Stimulated activated CD8-positive, alpha-beta memory T cell treated with anti-CD3 and anti-CD28 coated beads, Interleukin-2, amount 100 ng/mL, for 1 hour (primary cell): ENCODE measurements at places on chromosomes 3 and 15.
A peak's percentile ranks its signal among the peaks of the same experiment; 100 is the strongest.

- DNase-seq, result no peak
Measured at GRCh38 chr3:131007782-131008181, 18.8 kb downstream of the ASTE1 start.

GRCh38 chr3:57627976-57628375 is 30.8 kb upstream of the ARF4 start:
- DNase-seq, result no peak

DNA sequence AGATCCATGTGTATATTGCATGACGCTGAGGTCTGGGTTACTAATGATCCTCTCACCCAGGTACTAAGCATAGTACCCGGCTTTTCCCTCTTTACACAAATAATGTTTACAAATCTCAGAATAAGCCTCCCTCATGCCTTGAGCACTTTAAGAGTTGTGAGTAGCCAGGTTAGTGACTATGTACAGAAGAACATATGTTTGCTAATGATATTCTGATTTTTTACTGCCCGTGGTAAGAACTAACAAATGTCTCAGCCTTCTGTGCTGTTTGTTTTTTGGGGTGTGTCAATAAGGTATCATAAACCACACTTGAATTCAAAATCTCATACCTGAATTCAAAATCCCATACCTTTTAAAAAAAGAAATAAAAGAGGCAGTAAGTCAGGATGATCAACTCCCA is 59.5 kb downstream of the ABCC5 start:
- DNase-seq, result no peak

DNA sequence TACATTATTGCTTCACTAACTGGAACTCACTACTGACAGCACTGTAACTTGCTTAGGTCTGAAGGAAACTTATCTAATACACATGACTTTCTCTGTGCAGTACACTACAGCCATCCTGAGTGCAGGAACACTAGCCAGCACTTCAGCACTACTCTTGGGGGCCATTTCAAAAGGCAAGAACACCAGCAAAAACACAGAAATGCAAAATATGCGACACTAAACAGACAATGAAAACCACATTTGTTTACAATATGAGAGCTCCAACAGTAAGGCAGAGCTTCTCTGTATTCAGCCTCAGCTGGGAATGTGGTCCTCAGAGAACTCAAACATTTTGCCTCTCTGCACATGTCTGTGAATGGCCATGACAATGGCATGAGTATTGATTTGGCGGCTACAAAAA is 109.6 kb downstream of the ARRDC4 start:
- DNase-seq, result no peak

DNA sequence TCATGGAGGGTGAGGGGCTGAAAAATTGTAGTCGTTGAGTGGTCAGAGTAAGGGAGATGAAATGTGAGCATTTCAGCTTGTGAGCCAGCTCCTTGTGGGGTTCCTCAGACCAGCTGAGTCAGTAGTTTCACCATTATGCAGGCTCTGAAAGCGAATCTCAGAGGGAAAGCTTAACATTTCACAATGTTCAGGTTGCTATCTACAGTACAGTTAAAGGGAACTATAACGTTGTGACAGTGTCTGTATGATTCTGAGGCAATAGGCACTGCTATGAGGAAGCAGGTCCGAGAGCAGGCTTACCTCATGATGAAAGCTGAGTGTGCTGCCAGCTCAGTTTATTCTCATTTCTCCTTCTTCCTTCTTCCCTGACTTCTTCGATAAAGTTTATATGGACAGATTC is 469.6 kb downstream of the EDEM1 start:
- DNase-seq, result no peak

GRCh38 chr3:8757551-8758518 is 11.6 kb downstream of the OXTR start:
- DNase-seq, result no peak

- no peak for DNase-seq
Measured at GRCh38 chr3:53844262-53845102, 1.7 kb downstream of the CHDH start.

- no peak for DNase-seq
Measured at GRCh38 chr3:188819939-188820338, 351.8 kb upstream of the TPRG1 start.

- no peak for DNase-seq
Measured at GRCh38 chr15:33742306-33742705, 226.0 kb upstream of the CHRM5 start.

- no peak for DNase-seq
Measured at GRCh38 chr15:31069360-31070000, 32.0 kb downstream of the TRPM1 start.

DNA sequence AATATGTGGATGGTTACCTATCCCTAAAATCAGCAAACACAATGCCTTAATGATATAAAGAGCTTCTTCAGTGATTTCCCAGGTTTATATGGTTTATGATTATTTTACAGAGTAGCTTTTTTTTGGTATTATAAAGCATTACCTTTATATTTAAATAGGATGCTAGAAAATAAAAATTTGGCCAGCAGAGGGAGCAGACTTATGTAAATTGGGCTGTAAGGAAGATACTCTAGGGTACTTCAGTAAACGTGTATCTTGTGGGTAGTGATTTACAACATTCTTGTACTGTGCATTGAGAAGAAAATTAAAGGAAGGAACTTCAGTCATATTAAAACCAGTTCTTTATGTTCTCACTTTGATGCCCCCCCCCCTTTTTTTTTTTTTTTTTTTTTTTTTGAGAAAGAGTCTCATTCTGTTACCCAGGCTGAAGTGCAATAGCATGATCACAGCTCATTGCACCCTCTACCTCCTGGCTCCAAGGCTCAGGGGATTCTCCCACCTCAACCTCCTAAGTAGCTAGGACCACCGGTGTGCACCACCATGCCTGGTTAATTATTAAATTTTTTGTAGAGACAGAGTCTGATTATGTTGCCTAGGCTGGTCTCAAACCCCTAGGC is 167.9 kb downstream of the BBX start:
- no peak for DNase-seq

DNA sequence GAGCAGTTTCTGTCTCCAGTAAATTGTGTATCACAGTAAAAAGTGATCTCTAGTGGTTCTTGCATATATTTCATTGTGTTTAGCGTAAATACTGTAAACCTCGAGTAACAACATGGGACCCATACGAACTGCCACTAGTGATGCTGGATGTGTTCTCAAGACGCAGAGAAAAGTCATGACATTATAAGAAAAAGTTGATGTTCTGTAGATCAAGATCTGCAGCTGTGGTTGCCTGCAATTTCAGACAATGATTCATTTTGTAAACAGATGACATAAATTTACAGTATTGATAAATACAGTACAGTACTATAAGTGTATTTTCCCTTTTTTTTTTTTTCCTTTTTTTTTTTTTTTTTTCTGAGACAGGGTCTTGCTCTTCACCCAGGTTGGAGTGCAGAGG is 100.1 kb downstream of the DPH6 start:
- DNase-seq, result no peak

GRCh38 chr15:84826369-84826823 is 9.2 kb downstream of the ALPK3 start:
- no peak for DNase-seq

DNA sequence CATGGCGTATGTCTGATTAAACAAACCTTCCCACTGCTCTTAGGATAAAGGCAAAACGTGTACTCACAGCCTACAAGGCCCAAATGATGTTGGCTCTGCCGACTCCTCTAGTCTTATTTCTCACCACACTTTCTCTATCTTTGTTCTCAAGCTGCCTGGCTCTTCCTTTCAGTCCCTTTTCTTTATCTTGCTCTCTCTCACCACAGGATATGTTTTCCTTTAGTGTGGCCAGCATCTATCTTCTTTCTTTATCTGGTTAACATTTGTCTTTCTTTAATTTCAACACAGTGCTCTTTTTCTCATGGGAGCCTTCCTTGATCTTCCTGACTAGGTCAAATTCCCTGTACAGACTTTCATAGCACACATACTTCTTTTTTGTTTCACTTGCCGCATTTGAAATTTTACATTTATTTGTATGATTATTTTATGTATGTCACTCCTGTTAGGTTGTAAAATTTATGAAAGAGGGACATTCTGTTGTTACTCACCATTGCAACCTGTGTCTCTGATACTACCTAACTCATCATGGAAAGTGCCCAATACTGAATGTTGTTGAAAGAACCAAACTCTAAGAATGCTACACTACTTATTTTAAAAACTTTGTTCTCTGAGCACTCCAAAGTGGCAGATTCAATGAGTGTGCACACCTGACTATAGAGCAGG is 328.9 kb upstream of the CBLB start:
- DNase-seq, result no peak

DNA sequence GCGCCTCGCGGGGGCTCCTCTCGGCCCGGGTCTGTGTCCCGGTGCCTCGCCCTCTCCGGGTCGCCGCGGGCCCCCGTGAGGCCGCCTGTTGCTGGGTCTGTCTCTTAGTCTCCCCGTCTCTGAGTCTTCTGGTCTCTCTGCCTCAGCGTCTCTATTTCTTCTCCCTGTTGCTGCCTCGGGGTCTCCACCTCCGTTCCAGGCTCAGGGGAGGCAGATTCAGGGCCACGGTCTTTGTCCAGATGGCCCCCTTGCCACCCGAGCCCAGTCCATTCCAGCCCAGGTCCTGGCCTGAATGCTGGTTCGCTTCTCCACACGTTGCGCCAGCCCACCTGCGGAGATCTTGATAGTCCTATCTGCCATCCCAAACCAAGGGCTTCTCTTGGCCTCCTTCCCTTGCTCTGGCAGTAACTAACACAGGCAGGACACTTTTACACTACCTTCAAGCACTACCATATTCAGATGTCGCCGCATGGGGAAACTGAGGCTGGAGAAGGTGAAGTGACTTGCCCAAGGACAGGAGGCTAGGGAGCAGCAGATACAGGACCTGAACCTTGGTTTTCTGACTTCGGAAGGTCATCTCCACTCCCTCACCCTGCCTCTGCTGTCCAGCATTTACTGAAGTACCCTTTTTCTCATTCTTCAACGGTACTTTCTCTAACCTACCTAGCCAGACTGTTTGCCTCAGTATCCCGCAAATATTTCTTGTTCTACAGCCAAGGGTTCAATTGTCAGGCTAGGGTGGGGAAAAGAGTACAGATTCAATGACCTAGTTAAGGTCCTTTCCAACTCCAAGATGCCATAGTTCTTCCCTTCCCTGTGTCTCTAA is 616 bp upstream of the IGDCC4 start:
- no peak for DNase-seq

DNA sequence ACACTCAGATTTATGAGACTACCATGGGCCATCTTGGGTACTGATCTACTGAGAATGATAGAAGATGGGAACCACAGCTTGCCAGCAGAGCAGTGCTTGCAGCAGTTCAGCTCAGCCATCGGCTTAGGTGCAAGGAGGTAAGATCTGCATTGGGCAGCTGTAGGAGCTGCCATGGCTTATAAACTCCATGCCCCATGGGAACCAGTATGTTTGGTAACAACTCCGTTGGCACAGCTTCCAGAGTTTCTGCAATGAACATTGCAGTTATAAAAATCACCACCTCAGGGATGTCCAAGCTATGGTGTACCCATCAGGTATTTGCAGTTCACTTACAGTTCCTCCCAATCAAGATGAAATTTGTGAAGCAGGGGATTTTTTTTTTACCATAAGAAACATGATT is 299.1 kb upstream of the ROPN1 start:
- DNase-seq, result no peak

GRCh38 chr15:40282147-40282868 is 556 bp downstream of the ANKRD63 start:
- DNase-seq, result peak; percentile 18

GRCh38 chr3:13378155-13378554 is 42.0 kb downstream of the NUP210 start:
- no peak for DNase-seq

- no peak for DNase-seq
Measured at GRCh38 chr3:26358405-26358804, 264.2 kb upstream of the LRRC3B start.

DNA sequence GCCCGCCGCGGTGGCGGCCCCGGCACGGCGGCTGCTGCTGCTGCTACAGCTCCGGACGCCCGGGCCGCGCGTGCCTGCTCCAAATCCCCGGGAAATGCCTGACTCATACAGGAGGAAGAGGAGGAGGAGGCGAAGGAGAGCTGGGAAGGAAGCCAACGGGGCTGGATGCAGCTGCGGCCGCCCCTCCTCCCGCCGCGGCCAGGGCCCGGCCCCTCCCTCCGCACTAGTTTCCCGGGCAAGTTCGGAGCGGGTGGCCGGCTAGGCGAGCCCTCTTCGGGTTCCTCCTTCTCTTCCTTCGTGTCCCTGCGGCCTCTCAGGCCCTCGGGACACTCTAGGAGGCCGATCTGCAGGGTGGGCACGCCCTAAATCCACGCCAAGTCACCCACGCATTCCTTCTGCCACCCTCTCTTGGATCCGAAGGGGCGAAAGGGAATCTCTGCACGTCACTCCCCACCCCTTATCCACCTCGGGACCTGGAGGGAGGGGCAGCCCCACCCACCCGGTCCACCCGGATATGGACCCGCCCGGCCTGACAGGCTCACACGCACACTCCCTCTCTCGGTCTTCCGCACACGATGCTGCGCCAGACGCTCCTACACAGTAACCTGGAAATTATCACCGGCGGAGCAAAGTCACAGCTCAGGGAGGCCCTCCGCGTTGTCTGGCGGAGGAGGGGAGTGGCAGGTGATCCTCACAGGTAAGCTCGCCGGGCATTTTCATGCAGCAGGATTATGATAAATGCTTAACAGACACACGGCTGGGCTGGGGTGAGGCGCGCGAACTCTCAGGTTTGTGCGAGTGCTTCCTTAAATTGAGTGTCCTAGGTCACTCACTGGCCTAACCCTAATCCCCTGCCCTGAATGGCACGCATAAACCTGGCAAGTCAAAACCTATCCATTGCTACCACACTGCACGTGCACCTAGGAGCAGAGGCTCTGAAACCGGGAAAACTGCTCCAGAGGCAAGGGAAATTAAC is at the start of the genes OSBPL10 and ZNF860:
Gene OSBPL10, minus strand, starts transcription at position 57 of the 976 bp plus-strand sequence. CDS start 83 bp downstream, outside the sequence.
Gene ZNF860, plus strand, starts transcription at position 545 of the 976 bp plus-strand sequence. CDS start 7,330 bp downstream, outside the sequence.
- DNase-seq, result no peak

DNA sequence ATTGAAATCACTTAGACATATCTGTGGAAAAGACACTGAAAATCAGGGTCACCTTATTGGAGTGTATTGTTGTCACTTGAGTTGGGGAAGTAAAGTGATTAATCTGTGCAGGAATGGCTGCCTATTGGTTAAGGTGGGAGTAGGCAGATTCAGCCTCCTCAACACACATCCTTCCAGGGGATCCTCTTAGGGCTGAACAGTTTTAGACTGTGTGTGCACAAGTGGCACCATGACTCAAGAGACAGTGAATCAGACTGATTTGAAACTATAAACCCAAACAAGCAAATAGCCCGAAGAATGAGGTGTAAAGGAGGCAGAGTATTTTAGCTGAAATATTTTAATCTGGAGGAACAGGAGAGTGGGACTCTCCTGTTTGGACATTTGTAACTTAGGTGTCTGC is 4.9 kb downstream of the ABHD17C start:
- DNase-seq, result no peak

GRCh38 chr15:61992518-61992917 is 67.7 kb downstream of the VPS13C start:
- no peak for DNase-seq

- DNase-seq, result no peak
Measured at GRCh38 chr3:194928227-194928626, 242.5 kb downstream of the FAM43A start.

DNA sequence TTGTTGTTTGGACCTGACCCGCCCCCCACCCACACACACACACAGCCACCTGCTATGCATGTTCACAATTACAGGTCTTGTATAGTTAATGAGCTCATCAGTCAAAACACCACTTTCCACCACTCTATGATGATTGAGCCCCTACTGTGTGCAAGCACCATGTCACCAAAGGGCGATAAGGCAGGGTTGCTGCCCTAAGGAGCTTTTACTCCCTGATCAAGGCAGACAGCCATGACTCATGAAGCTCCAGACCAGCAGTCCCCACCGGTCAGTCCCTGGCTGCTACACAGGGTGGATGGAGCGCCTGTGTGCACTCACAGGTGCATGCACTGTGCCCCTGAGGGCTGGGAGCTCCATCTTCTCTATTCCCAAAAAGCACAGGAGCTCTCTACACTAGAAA is 270.6 kb downstream of the CLSTN2 start:
- no peak for DNase-seq

GRCh38 chr3:194871864-194872668 is 186.4 kb downstream of the FAM43A start:
- no peak for DNase-seq
